GM23338 (cell line): ENCODE measurements at places on chromosomes 13 and 19.
A peak's percentile ranks its signal among the peaks of the same experiment; 100 is the strongest.

GRCh38 chr13:30107521-30108136, 199.7 kb downstream of the KATNAL1 start:
- no peak overlapping the region for H3K4me3 ChIP-seq
- H3K4me1 ChIP-seq, result 0 out of 2 replicates have a peak, but pooled peaks cover 4% of the 10 kb centered on the region
- H3K27ac ChIP-seq, result no peak overlapping the region
- H3K36me3 ChIP-seq, result no peaks in the 10 kb centered on the region
- no peak for DNase-seq

DNA sequence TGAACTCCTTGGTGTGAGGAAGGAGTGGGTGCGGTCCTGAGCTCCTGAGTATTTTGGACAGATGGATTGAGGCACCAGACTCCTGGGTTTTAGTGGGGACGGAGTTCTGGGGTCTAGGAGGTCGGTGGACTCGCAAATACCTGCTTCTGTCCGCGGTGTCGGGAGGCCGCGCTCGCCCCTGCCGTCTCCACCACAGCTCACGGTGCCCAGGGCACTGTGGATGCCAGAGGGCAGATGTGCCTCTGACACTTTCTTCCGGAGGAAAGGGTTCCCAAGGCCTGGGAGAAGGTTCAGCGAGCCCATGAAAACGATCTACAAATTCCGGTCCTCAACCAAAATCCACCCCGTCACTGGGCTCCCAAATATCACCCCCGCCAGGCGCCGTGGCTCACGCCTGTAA, 3.3 kb downstream of the TULP2 start:
- no peaks in the 10 kb centered on the region for H3K27me3 ChIP-seq
- no peaks in the 10 kb centered on the region for H3K36me3 ChIP-seq
- H3K4me1 ChIP-seq, result peaks cover 4% of the 10 kb centered on the region
- H3K4me3 ChIP-seq, result peak overlapping the region; percentile 71
- H3K27ac ChIP-seq, result no peak overlapping the region
- DNase-seq, result no peak

DNA sequence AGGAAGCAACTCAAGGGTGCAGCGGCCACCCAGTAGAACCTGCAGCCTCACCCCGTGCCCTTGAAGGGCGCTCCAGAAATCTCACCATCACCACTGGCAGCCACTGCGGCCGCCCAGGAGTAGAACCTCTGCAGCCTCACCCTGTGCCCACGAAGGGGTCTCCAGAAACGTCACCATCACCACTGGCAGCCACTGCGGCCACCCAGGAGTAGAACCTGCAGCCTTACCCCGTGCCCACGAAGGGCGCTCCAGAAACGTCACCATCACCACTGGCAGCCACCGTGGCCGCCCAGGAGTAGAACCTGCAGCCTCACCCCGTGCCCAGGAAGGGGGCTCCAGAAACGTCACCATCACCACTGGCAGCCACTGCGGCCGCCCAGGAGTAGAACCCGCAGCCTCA, 336.0 kb downstream of the TEX29 start:
- H3K4me1 ChIP-seq, result peaks cover 5% of the 10 kb centered on the region; the same call in 1 of the 2 replicates
- no peaks in the 10 kb centered on the region; the same call in 1 of the 2 replicates for H3K36me3 ChIP-seq
- H3K27ac ChIP-seq, result no peak overlapping the region

GRCh38 chr13:36882829-36883390, 37.1 kb downstream of the SMAD9 start:
- no peak overlapping the region for H3K27ac ChIP-seq
- H3K36me3 ChIP-seq, result no peaks in the 10 kb centered on the region
- no peak overlapping the region for H3K4me3 ChIP-seq
- DNase-seq, result no peak
- H3K27me3 ChIP-seq, result no peaks in the 10 kb centered on the region

- no peak overlapping the region for H3K4me3 ChIP-seq
- no peak for DNase-seq
- no peaks in the 10 kb centered on the region for H3K27me3 ChIP-seq
- no peak overlapping the region for H3K27ac ChIP-seq
- H3K4me1 ChIP-seq, result no peaks in the 10 kb centered on the region
- no peaks in the 10 kb centered on the region for H3K36me3 ChIP-seq
Measured at GRCh38 chr13:48994706-48995105, 19.0 kb downstream of the FNDC3A start.

DNA sequence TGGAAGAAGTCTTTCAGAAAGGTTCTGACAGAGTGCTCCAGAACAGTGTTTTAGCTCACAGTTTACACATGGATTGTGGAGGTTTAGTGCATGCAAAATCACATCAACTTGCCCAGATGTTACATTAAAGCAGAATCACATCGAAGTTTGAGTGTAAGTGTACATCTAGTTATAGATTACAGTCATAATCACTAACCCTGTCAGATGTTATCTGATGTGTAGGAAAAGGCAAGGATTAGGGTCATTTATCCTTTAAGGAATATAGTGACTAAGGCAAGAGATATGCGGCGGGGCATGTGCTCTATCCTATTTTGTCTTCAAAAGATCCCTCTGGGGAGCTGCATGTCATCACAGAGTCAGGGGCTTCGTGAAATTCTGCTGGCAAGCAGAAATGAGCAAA, 66.9 kb downstream of the CYSLTR2 start:
- peaks cover 11% of the 10 kb centered on the region; the same call in 1 of the 2 replicates for H3K36me3 ChIP-seq
- H3K27ac ChIP-seq, result no peak overlapping the region
- no peak for DNase-seq
- no peaks in the 10 kb centered on the region for H3K4me1 ChIP-seq
- no peaks in the 10 kb centered on the region for H3K27me3 ChIP-seq

- no peaks in the 10 kb centered on the region for H3K36me3 ChIP-seq
- no peak overlapping the region for H3K27ac ChIP-seq
- H3K27me3 ChIP-seq, result no peaks in the 10 kb centered on the region
- DNase-seq, result peak; percentile 58
- no peaks in the 10 kb centered on the region for H3K4me1 ChIP-seq
- H3K4me3 ChIP-seq, result no peak overlapping the region
Measured at GRCh38 chr13:97030705-97031452, 36.6 kb upstream of the OXGR1 start.

DNA sequence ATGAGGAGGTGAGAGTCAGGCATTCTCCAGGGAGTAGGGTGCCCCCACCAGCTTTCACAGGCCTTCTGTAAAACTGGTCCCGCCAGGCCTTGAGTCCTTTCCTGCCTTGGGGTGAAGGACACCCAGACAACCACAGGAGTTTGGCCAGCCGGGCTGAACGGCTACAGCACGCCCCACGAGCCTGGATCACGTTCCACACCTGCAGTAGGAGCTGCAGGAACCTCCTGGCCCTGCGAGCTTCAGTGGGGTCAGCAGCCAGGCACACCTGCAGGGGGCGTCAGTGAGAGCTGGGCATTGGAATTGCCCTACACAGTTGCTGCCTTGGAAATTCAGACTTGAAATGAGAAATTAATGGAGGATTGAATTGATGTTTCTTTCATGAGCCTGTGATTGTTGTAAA, 45.7 kb downstream of the COL4A2 start:
- H3K27ac ChIP-seq, result no peak overlapping the region
- no peaks in the 10 kb centered on the region for H3K27me3 ChIP-seq
- no peaks in the 10 kb centered on the region for H3K36me3 ChIP-seq
- no peak overlapping the region for H3K4me3 ChIP-seq

DNA sequence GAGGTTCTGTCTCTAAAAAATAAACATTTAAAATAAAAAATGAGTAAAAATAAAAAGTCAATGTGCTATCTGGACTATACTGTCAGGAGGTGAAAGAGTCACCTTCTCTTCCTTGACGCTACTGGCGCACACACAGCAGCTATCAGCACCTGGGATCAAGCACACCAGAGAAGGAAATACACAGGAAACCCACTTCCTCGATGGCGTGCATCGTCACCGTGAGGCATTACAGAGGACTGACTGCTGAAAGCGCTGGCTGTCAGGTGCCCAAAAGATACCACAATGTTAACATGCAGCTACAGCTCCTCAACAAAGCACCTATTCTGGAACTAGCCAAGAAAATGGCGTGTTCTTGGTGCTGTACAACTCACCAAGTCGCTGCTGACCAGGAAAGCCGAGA, 6.1 kb downstream of the SLC35E1 start:
- DNase-seq, result no peak
- no peaks in the 10 kb centered on the region for H3K27me3 ChIP-seq
- peaks cover 19% of the 10 kb centered on the region for H3K36me3 ChIP-seq
- H3K27ac ChIP-seq, result no peak overlapping the region
- H3K4me1 ChIP-seq, result peaks cover 3% of the 10 kb centered on the region; the same call in 1 of the 2 replicates

- no peaks in the 10 kb centered on the region for H3K36me3 ChIP-seq
- no peaks in the 10 kb centered on the region for H3K27me3 ChIP-seq
- no peak overlapping the region for H3K4me3 ChIP-seq
- H3K4me1 ChIP-seq, result peaks cover 14% of the 10 kb centered on the region
- H3K27ac ChIP-seq, result no peak overlapping the region
- no peak for DNase-seq
Measured at GRCh38 chr13:94305033-94305432, 174.4 kb downstream of the DCT start.

- H3K4me1 ChIP-seq, result no peaks in the 10 kb centered on the region
- no peak overlapping the region for H3K4me3 ChIP-seq
- no peak overlapping the region for H3K27ac ChIP-seq
- no peaks in the 10 kb centered on the region for H3K36me3 ChIP-seq
- no peaks in the 10 kb centered on the region for H3K27me3 ChIP-seq
Measured at GRCh38 chr19:3655402-3656072, 28.9 kb upstream of the CACTIN start.

DNA sequence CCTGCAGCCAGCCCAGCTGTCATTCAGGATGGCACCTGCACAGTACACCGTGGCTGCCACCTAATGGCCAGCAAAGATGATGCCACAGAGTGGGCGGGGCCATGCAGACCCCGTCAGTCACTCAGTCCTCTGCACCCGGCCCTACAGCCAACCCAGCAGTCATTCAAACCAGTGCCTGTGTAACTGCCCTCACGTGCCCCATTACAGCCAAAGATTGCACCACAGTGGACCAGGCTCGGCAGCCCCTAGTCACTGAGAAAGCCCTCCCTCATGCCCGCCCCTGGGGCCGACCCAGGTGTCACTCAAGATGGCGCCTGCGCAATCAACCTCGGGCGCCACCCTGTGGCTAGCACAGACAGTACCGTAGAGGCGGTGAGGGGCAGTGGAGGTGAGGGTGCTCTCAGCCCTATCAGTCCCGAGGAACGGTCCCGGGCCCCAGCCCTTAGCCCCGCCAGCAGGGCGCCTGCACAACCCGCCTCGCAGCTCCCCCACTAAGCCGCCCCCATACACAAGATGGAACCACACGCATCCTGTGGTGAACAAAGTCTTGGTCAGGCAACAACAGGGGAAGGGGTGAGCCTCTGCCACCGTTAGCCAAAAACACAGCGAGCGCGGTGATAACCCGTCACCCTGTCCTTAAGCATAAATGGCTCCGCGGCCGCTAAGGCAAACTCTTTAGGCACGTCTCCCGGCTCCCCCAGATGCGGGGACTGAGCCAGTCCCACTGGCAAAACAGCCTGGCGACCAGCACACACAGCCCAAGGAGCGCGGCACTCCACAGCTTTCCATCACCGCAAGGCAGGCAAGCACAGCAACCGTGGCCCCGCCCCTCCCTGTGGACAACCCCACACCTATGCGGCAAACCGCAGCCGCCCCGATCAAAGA, 2.3 kb downstream of the PEG3 start:
- H3K4me1 ChIP-seq, result no peaks in the 10 kb centered on the region
- H3K27me3 ChIP-seq, result no peaks in the 10 kb centered on the region

DNA sequence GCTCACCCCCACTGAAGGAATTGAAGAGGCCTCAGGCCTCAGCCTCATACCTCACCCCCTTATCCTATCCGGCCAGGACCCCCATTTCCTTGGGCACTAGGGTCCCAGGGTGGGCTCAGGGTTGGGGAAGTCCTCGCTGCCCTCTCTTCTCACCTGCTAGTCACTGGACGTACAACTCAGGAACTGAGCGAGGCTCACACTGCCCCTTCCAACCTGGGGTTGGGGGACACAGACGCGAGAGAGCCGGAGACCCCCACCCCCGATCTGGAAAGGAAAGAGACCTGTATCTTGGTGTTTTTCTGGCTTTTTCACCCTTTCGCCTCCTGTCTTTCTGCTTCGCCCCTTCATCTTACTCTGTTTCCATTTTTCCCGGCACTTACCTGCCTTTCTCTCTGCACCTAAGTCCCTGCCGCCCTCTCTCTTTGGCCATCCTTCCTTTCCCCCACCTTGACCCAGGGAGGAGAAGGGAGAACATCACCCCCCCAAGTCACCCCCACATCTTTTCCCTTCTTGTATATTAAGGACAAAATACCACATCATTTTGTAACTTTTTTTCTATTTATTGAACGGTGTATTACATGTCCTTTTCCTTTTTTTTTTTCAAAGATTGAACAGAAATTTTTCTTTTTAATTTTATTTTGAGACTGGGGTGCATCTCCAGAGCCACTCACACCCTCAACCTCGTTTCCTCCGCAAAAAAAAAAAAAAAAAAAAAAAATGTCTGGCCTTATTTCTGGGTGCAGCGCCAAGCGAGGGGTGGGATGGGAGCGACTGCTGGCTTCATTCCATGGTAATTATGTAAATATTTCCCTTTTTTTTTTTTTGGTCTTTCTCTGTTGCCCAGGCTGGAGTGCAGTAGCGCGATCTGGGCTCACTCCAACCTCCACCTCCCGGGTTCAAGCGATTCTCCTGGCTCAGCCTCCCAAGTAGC, 36.6 kb downstream of the ZSWIM4 start:
- peaks cover 14% of the 10 kb centered on the region; the same call in 1 of the 2 replicates for H3K4me1 ChIP-seq
- no peaks in the 10 kb centered on the region for H3K27me3 ChIP-seq
- no peak for DNase-seq
- H3K36me3 ChIP-seq, result peaks cover 3% of the 10 kb centered on the region; the same call in 1 of the 2 replicates

- no peak for DNase-seq
- no peaks in the 10 kb centered on the region for H3K36me3 ChIP-seq
- H3K27me3 ChIP-seq, result no peaks in the 10 kb centered on the region
- H3K4me1 ChIP-seq, result no peaks in the 10 kb centered on the region
- no peak overlapping the region for H3K4me3 ChIP-seq
Measured at GRCh38 chr19:28563964-28564921, 648.7 kb downstream of the UQCRFS1 start.

DNA sequence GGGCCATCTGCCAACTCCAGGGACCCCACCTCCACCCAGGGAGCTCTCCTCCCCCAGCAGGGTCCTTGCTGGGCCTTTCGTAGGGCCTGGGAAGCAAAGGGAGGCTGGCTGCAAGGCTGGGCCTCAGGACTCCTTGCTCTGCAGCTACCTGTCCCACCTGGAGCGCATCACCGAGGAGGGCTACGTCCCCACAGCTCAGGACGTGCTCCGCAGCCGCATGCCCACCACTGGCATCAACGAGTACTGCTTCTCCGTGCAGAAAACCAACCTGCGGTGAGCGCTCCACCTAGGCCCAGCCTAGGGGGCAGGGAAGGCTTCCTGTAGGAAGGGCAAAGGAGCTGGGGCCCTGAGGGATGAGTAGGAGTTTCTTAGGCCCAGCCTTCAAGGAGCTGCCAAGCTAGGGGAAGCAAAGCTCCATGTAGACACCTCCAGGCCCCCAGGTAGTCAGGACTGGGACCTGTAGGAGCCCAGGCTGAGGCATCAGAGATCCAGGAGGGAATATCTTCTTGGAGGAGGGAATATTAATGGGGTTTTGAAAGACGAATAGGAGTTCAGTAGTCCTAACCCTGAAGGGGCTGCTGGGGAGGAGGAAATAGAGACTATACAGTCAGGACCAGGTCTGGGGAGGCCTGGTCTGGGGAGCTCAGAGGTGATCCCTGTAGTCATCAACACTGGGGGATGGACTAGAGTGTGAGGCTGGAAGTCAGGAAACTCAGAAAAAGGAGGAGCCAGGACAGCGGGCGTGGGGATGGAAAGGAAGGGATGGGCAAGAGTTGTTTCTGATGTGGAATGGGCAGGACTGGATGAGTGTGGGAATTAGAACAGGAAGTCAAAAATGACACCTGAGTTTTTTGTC, 16.0 kb downstream of the GNA15 start:
- no peaks in the 10 kb centered on the region for H3K36me3 ChIP-seq
- no peak overlapping the region for H3K27ac ChIP-seq
- H3K4me1 ChIP-seq, result no peaks in the 10 kb centered on the region
- H3K4me3 ChIP-seq, result no peak overlapping the region
